ENCODE measurements at places on chromosomes 2 and 18. TPM values are rescaled to one million over a fixed set of nuclear protein-coding genes. Genes with fewer than 3 reads are reported as not detected.

DNA sequence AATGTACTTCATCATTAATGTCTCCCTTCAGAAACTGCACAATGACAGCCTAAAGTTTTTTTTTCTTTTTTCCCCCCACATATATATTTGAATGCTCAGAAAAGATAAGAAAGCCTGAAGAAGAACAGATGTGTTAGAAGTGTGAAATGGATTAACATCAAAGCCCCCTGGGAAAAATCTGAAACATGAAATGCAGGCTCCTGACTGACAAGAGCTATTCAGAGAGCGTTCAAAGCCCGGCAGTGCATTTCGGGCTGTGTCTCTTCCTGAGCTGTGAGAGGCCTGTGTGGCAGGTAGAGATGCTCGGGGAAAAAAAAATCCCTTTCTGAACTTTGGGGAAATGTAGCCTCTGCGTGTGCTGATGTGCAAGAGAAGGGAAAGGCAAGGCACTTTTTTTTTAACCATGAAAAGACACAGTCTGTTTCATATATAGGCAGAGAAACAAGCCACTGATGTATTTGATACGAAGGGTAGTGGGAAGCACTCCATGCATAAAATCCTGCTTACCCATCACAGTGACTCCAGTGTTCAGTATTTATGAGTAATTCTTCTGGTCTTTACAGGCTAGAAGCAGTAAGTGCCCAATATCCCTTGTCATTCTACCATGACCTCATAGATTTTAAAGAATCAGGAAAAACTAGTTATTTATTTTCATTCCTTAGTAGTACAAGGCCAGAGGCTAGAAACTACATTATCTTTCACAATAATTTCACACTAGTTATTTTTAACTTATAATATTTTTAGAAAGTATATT, 1574.2 kb upstream of the PIK3C3 start:
- DNase-seq = no peak

The HJURP gene
- total RNA-seq = 23.1 TPM

- DNase-seq = no peak
Measured at GRCh38 chr2:29105375-29105774, 9.8 kb upstream of the CLIP4 start.

The CPO gene
- total RNA-seq = not detected

DNA sequence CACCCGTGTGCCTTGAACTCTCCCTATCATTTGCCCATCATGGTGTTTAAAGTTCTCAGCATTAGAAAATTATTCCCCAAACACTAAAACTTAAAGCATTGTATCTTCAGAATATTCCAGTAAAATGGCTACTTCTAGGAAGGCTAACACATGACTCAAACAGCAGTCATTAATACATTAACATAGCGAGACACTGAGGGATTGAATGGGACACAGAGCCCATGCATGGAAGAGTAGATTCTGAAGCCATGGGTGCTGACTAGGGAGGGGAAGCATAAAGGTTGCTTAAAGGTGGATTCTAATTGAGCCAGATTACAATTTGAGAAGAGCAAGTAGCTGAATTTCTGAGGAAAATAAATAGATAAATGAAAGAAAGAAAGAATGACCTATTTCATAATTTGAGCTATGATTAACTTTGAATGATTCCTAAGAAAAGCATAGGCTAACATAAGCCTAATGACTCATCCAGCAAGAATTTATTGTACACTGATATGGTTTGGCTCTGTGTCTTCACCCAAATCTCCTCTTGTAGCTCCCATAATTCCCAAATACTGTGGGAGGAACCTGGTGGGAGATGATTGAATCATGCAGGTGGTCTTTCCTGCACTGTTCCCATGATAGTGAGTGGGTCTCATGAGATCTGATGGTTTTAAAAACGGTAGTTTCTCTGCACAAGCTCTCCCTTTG, 79.8 kb upstream of the PIK3C3 start:
- no peak for DNase-seq

All from progenitor cell of endocrine pancreas (in vitro differentiated cells).